ENCODE measurements at places on chromosomes 7 and 10. TPM values are rescaled to one million over a fixed set of nuclear protein-coding genes. Genes with fewer than 3 reads are reported as not detected.

Gene SP8
- total RNA-seq: not detected

Gene CTNNA3
- total RNA-seq: 15.5 TPM

Gene HEPACAM2
- total RNA-seq: 0.21 TPM

Gene CPXM2
- total RNA-seq: 7.8 TPM

Gene POM121L12
- total RNA-seq: not detected

Gene CARD11
- 1.4 TPM for total RNA-seq

Gene OR2A7
- 8.6 TPM for total RNA-seq

Gene CUZD1
- total RNA-seq: 0.31 TPM

Gene CYCS
- 91.0 TPM for total RNA-seq

Gene CCDC136
- total RNA-seq: 16.4 TPM

Gene STAG3
- total RNA-seq: 0.72 TPM

Gene PRSS1
- total RNA-seq: not detected

Gene VWDE
- total RNA-seq: 3.1 TPM

Gene ATOH7
- 0.82 TPM for total RNA-seq

Gene CPN1
- not detected for total RNA-seq

Gene GALNT17
- 38.0 TPM for total RNA-seq

Gene TFR2
- total RNA-seq: 1.3 TPM

Gene H2BK1
- total RNA-seq: not detected

Gene TSPAN12
- total RNA-seq: 53.9 TPM

Gene RBP4
- total RNA-seq: 2.8 TPM

Gene NPFFR1
- total RNA-seq: not detected

Gene RSU1
- total RNA-seq: 75.7 TPM

Gene WIPF3
- 3.4 TPM for total RNA-seq

Gene MAGI2
- total RNA-seq: 8.0 TPM

Gene GOLGA7B
- total RNA-seq: 0.10 TPM

Gene WNT2
- total RNA-seq: 2.7 TPM

Gene LEP
- not detected for total RNA-seq

Gene PNLIPRP3
- total RNA-seq: not detected

Gene FAM3C
- total RNA-seq: 89.8 TPM

Gene SPDYE2
- not detected for total RNA-seq

Gene GPR15LG
- not detected for total RNA-seq

Gene C10orf67
- 0.82 TPM for total RNA-seq

Gene LRRC17
- 38.0 TPM for total RNA-seq

Gene HOXA10
- total RNA-seq: not detected

Gene PRPS1L1
- not detected for total RNA-seq

Gene RAB19
- total RNA-seq: not detected

Gene TLX1
- 1.3 TPM for total RNA-seq

Gene TMEM248
- 74.5 TPM for total RNA-seq

Gene PALD1
- 19.8 TPM for total RNA-seq
